Neural crest cell (in vitro differentiated cells): ENCODE measurements at places on chromosomes 7 and 10. TPM values are rescaled to one million over a fixed set of nuclear protein-coding genes. Genes with fewer than 3 reads are reported as not detected.

The PANK1 gene
- total RNA-seq = 46.9 and 47.2 TPM in 2 replicates

The FANK1 gene
- 2.4 and 5.0 TPM in 2 replicates for total RNA-seq

The CD36 gene
- total RNA-seq = 0.23 and 0.40 TPM in 2 replicates

The C10orf143 gene
- 2.7 TPM in 2 replicates for total RNA-seq

The ABCB1 gene
- 5.6 and 6.1 TPM in 2 replicates for total RNA-seq

The WIPF3 gene
- 4.0 and 5.1 TPM in 2 replicates for total RNA-seq

The EPC1 gene
- 44.4 and 48.4 TPM in 2 replicates for total RNA-seq

The TRIM50 gene
- not detected in 2 replicates for total RNA-seq

The OR2F2 gene
- not detected in 2 replicates for total RNA-seq

The TRPV5 gene
- 0.07 TPM in 1 of 2 replicates, not detected in the other for total RNA-seq

The MSMB gene
- not detected in 2 replicates for total RNA-seq

The FLNC gene
- total RNA-seq = 5.3 and 5.6 TPM in 2 replicates

The GRID1 gene
- 1.1 and 1.2 TPM in 2 replicates for total RNA-seq

The RARRES2 gene
- 24.4 and 26.3 TPM in 2 replicates for total RNA-seq

The CYP3A4 gene
- not detected in 2 replicates for total RNA-seq

The ZNF107 gene
- 18.7 and 18.8 TPM in 2 replicates for total RNA-seq

The SLC26A3 gene
- total RNA-seq = not detected in 2 replicates

The CYP2C19 gene
- total RNA-seq = not detected in 2 replicates

The DOCK4 gene
- 14.1 and 15.3 TPM in 2 replicates for total RNA-seq

The CACNB2 gene
- 2.1 and 2.2 TPM in 2 replicates for total RNA-seq

The UPK3BL2 gene
- 6.7 and 8.6 TPM in 2 replicates for total RNA-seq

- DNase-seq = no peak
These were observed 3.1 kb downstream of the HNRNPA2B1 start for GRCh38 chr7:26197153-26198115.

GRCh38 chr7:140238778-140239652, 62.2 kb upstream of the KDM7A start:
- no peak for DNase-seq

DNA sequence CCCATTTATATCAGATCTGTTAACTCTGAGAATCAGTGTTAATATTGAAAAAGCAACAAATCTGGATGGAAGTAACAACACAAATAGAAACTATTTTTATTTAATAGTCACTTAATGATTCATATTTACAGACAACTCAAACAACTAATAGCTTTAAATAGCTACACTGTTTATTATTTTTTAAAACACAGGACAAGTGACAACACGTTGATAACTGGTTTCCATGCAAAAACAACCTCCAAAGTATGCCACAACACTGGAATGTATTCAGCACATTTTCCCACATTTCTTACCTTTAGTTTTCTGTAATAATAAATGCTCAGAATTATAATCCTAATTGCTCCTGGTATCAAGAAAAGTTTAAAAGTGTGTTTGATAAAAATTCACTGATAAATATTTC, 4.0 kb downstream of the SNX13 start:
- DNase-seq = no peak

DNA sequence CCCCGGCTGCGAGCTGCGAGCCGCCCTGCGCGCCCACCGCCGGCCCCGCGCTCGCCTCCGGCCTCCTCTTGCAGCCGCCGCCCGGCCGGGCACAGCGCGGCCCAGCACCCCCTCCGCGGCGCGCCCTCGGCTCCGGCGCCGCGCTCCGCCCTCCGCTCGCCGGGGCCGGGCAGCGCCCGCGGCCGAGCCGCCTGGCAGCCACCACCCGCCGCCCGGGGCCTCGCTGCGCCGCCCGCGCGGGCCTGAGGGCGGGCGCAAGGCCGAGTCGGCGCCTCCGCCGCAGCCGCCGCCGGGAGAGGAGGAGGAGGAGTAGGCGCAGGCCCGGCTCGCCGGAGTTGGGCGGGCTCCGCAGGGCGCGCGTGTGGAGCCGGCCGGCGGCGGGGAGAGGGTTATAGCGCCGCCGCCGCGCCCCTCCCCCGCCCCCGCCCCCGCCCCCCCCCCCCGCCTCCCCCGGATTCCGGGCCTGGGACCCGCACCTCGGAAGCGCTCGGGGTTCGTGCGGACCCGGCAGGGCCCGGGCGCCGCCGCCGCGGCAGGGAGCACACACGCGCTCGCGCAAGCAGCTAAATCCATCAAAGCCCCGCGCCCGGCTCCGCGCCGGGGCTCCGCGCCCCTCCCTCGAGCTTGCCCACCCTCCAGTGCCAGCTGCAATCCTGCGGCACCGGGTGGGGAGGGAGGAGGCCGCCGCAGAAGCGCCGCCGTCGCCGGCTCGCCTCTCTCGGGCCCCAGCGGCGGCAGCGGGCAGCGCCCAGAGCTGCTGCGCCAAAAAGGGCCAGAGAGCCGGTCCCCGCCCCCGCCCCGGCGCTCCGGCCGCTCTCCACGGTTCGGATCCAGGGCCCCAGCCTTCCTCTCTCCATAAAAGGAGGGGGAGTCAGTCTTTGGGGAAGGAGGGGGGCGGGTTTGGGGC, at the start of gene PDGFA:
PDGFA (minus strand) TSS at position 363 of the 907 bp plus-strand sequence. CDS start 845 bp downstream, outside the sequence.
- peak; percentile 33 for DNase-seq

- DNase-seq = peak; percentile 65
These were observed 514.8 kb downstream of the DNAJB6 start for GRCh38 chr7:157851501-157852067.

DNA sequence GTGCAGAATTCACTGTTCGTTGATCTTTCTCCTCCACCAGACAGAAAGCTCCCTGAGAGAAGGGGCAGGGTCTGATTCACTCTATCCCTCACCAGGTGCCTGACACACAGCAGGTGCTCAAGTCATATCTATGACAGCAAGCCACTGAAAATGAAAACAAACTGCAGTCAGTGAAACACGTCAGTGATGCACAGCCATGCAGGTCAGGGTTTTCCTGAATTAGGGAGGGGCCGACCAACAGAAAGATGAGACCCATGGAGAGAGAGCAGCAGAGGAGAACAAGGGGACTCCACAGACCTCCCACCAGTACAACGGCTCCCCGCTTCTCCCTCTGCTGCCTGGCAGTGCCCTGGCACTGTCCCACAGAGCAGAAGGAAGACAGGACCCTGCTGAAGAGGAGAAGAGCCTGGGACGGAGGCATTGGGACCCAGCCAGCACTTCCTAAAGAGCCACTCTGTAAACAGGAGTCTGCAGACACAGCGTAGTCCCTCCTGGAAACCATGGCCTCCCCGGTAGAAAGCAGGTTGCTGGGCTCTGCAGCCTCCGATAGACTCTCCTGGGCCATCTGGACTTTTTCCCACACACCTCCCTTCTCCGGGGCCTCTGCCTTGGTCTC, 50.3 kb downstream of the FAM53B start:
- DNase-seq = no peak

DNA sequence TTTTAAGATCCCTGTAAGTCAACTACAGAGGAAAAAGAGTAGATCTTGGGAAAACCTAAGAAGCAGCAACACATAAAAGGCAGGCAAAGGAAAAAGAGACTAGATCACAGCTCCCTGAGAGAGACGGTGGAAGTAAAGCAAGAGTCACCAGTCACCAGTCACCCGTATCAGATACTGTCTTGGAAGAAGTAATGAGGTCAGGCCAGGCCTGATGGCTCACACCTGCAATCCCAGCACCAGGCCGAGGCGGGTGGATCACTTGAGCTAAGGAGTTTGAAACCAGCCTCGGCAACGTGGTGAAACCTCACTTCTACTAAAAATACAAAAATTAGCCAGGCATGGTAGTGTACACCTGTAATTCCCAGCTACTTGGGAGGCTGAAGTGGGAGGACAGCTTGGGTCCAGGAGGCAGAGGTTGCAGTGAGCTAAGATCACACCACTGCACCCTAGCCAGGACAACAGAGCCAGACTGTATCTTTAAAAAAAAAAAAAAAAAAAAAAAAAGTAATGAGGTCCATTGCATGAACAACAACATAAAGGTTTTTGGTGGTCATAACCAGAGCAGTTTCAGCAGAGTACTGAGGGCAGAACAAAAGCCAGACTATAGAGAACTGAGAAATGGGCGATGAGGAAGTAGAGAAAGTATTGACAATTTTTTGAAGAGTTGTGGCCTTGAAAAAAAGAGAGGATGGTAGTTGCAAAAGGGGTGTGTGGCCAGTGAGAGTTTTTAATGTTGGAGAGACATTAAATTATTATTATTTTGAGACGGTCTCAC, 16.9 kb downstream of the ZNF713 start:
- no peak for DNase-seq

DNA sequence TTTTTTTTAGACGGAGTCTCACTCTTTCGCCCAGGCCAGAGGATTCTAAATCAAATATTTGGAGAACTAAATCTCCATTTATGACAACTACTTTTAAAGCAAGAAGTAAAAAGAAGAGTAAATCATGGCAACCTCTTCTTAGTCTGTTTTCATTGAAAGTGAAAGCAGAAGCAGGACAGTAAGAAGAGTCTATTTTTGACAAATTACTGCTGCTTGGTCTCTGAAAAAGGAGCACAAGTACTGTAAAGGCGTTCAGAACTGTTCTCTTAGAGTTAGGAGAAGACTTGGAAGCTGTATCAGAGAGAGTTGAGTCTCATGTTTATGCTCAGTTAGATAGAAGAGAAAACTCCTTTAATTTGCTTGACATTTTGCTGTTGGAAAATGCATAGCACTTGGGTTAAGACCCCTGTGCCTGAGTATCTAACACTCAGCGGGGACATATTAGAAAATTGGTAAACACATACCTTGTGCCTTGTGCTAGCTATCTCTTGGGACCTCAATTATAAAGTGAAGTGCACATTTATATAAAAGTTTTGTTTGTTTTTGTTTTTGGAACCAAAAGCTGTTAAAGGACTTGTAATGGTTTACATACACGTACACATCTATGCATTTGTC, 433.0 kb downstream of the ANKRD7 start:
- no peak for DNase-seq

- no peak for DNase-seq
These were observed 69.6 kb downstream of the PKD1L1 start for GRCh38 chr7:47878662-47879061.

DNA sequence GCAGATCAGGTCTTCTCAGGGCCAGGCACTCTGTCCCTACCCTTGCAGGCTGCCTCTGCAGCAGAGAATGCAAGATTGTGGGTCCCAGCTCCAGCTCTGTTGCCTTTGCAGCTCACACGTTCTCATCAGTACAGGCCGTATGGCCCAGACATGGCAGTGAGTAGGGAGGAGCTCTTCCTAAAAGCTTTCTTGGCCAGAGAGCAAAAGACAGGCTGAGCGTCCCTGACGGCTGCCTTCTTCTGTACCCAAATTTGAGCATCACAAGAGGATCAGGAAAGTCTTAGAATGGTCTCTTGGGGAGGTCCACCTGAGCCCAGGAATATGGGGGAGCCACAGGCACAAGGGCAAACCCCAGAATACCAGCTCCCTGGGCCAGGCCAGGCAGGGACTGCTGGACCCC, 266.3 kb upstream of the ZMIZ1 start:
- DNase-seq = no peak

GRCh38 chr7:17063045-17063383, 181.2 kb upstream of the AGR3 start:
- no peak for DNase-seq

GRCh38 chr7:27351786-27352185, 109.2 kb downstream of the EVX1 start:
- no peak for DNase-seq

DNA sequence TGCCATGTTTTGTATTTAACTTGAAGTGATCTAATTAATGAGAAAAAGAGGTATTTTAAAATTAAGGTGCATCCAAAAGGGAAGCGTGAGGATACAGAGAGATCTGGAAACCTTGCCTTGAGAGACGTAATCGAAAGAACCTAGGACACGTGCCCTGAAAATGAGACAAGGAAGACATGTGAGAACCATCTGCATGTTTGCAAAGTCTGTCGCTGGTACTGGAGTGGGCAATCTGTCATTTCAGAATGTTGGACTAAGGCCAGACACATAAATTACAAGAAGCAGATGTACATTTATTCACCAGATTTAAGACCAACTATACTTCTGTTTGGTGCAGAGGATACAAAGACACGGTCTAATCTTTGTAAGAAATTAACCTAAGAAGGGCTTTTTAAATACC, 9.2 kb downstream of the AGR2 start:
- no peak for DNase-seq

- no peak for DNase-seq
These were observed 25.8 kb downstream of the DENND10 start for GRCh38 chr10:119129721-119130120.

- peak; percentile 15 for DNase-seq
These were observed 23.2 kb downstream of the CREB3L2 start for GRCh38 chr7:137978464-137979237.

DNA sequence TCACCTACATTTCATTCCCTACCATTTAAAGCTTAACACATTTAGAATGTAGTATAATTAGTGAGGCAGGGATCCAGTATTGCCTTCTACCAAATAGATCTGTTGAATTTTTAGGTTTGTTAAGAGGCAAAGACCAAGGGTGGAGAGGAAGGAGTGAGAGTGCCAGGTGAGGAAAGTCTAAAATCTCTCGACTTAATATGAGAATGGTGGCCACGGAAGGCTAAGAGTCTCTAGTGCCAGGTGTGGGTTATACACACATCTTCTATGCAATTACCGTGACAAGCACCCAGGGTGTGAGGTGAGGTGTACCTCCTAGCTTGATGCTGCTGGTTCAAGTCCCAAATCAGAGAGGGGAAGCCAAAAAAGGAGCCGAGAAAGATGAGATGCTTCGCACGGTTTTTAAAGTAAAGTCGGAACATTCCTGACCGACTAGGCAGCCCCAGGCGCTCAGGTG, 439 bp downstream of the IQUB start:
- no peak for DNase-seq

- DNase-seq = no peak
These were observed 26.2 kb downstream of the PTPN12 start for GRCh38 chr7:77563275-77563674.

DNA sequence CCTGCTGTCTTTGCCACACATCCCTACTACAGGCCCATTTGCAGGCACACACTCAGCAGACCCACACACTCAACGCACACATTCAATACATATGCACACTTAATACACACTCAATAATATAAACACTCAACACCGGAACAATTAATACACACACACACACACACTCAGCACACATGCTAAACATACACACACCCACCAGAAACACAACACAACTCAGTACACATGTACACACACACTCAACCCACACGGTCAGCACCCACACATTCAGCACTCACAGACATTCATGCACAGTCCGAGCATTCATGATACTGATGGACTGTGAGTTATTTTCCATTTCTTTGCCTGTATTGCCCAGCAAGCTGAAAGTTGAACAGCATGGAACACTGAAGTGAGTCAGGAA, 35.4 kb upstream of the SMNDC1 start:
- no peak for DNase-seq

- no peak for DNase-seq
These were observed 62.1 kb upstream of the COL13A1 start for GRCh38 chr10:69739634-69740033.

GRCh38 chr10:43204042-43204942, 62.6 kb downstream of the RASGEF1A start:
- no peak for DNase-seq

- DNase-seq = no peak
These were observed 32.1 kb upstream of the MDFIC start for GRCh38 chr7:114889646-114890285.

- no peak for DNase-seq
These were observed 3.1 kb upstream of the ANTXRL start for GRCh38 chr10:46283580-46284285.

- no peak for DNase-seq
These were observed 36.0 kb downstream of the GNA12 start for GRCh38 chr7:2807845-2808772.

- no peak for DNase-seq
These were observed 85.1 kb downstream of the EEPD1 start for GRCh38 chr7:36238138-36238537.
